Hypothalamus (tissue), 51 donors: ENCODE measurements at places on chromosomes 7 and 10.

DNA sequence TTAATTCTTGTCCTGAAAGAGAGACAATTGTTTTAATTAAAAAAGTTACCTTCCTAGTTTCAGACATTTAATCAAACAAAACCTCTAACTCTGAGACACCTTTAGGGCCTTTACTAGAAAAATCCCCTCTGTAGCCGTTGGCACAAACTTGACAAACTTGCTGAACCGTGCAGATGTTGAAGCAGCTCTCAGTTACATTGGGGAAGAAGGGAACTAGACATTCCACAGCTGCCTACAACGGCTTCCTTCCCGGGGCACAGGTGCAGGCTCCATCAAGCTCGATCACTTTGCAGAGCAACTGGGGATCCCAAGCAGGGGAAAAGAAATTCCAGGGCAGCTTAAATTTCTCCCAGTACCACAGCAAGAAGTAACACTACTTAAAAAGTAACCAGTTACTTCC lies 141.3 kb downstream of the SKAP2 start:
- DNase-seq, result no peak

- no peak for DNase-seq
Measured at GRCh38 chr10:96541921-96542320, 28.2 kb upstream of the TLL2 start.

GRCh38 chr7:31758755-31759154 lies 71.7 kb downstream of the PPP1R17 start:
- DNase-seq, result no peak

DNA sequence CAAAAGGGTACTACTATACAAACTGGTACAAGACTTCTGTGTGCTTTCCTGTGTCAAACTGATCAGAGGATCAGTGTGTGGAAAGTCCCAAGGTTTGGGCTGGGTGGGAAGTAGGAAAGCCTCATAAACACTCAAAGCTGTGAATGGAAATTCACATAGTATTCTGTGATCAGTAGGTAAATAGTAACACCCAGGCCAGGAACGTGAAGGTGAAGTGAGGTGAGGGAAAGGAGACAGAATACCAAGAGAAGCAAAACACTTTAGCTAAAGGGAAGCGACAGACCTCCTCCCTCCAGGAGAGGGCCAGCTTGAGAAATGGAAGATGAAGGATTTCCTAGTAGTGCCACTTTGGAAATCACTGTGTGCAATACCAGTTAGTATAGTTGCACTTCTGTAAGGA lies 451.9 kb downstream of the KCNMA1 start:
- no peak for DNase-seq

DNA sequence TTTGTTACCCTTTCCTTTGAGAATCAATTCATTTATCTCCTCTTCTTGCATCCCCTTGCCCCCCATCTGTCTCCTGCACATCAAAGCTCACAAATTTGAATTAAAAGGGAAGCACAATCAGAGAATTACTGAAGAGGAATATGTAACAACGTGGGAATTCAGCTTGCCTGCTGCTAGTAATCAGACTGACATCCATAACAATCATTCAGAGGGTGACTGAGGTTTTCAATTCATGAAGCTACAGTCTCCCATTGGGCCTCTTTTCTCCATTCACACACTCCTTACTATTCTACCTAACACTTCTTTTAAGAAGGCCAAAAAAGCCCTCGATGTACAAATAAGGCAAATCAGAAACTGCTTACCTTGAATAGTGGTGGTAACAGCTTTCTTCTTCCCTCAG lies 24.3 kb upstream of the DNA2 start:
- no peak for DNase-seq

GRCh38 chr7:28190077-28190710 lies 9.6 kb upstream of the JAZF1 start:
- no peak for DNase-seq
